ENCODE measurements at places on chromosomes 6 and 20. TPM values are rescaled to one million over a fixed set of nuclear protein-coding genes. Genes with fewer than 3 reads are reported as not detected.

GRCh38 chr20:36343641-36344040 lies 37.5 kb downstream of the DLGAP4 start:
- no peak for DNase-seq

DNA sequence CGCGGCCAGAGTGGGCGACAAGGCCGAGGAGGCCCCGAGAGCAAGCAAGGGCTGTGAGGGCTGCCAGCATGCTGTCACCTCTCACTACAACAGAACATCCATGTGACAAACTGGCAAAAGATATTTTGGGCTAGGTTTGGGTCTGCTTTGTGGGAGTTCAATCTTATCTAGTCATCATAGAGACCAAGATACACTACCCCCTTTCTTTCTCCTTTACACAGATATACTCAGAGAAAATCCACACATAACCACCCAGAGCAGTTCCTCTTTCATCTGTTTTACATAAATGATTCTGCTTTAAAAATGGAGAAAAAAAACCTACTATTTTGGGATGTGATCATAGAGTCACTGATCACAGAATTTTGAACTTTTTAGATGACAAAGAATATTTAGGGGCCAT lies 16.8 kb downstream of the SOX4 start:
- no peak for DNase-seq

DNA sequence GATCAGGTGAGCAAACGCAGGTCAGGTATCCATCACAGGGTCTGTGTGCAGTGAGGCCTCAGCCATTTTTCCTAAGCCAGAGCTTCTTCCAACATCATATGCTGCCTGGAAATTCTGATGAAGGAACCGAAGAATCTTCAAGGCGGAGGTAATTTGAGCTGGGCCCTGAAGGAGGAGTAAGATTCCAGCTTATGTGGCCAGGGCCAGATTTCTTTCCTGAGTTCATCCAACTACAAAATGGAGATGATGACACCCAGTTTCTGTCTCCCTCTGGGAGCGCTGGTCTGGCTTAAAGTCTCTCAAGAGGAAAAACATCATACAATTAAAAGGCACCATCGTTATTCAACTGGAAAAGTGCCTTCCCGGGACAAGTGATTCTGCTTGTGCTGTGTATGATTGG lies 6.9 kb upstream of the MANBAL start:
- DNase-seq: peak; percentile 81

GRCh38 chr6:135256866-135257265 lies 75.8 kb downstream of the MYB start:
- DNase-seq: no peak

DNA sequence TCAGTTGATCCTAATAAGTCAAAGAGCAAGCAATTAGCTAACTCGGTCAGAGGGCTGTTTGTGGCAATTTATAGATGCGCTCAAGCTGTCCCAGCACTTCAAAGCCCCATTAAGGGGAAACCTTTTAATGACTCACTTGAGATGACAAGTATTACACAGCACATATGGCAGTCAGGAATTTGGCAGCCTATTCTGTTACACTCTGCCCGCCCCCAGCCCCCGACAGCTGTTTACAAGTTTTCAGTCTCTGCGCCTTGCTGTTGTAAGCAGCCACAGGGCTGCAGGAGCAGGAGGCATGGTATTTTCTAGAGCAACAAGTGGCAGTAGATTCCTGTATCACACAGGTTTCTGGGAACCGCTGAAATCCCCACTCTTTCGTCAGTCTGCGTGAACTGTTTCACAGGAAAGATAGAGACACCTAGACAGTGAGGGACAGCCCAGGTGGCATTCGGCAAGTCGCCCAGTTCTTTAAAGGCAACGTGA lies 263.0 kb downstream of the FOXC1 start:
- DNase-seq: peak; percentile 79

CYP39A1 gene
- polyA plus RNA-seq: 0.03 TPM
